Airway epithelial cell (primary cell): ENCODE measurements at places on chromosomes 7 and 10. TPM values are rescaled to one million over a fixed set of nuclear protein-coding genes. Genes with fewer than 3 reads are reported as not detected.

SLC29A4 gene
- total RNA-seq, result 0.99 and 1.3 TPM in 2 replicates

KCND2 gene
- total RNA-seq, result not detected in 2 replicates

GIMAP5 gene
- not detected in 2 replicates for total RNA-seq

ADAP1 gene
- 20.8 and 32.2 TPM in 2 replicates for total RNA-seq

CADPS2 gene
- total RNA-seq, result 0.33 and 0.78 TPM in 2 replicates

SDK1 gene
- total RNA-seq, result 0.21 and 0.23 TPM in 2 replicates

ANKRD26 gene
- 2.2 and 3.0 TPM in 2 replicates for total RNA-seq

SPDYE18 gene
- not detected in 2 replicates for total RNA-seq

C10orf62 gene
- total RNA-seq, result not detected in 2 replicates

PPP3CB gene
- total RNA-seq, result 17.2 and 20.8 TPM in 2 replicates

CALHM2 gene
- total RNA-seq, result 0.79 and 1.7 TPM in 2 replicates

DDC gene
- total RNA-seq, result not detected in 2 replicates
